Substantia nigra (tissue), 51 donors: ENCODE measurements at places on chromosomes 2 and 18.

- DNase-seq, result no peak
Observed at GRCh38 chr18:53191634-53192033, 851.6 kb downstream of the DCC start.

DNA sequence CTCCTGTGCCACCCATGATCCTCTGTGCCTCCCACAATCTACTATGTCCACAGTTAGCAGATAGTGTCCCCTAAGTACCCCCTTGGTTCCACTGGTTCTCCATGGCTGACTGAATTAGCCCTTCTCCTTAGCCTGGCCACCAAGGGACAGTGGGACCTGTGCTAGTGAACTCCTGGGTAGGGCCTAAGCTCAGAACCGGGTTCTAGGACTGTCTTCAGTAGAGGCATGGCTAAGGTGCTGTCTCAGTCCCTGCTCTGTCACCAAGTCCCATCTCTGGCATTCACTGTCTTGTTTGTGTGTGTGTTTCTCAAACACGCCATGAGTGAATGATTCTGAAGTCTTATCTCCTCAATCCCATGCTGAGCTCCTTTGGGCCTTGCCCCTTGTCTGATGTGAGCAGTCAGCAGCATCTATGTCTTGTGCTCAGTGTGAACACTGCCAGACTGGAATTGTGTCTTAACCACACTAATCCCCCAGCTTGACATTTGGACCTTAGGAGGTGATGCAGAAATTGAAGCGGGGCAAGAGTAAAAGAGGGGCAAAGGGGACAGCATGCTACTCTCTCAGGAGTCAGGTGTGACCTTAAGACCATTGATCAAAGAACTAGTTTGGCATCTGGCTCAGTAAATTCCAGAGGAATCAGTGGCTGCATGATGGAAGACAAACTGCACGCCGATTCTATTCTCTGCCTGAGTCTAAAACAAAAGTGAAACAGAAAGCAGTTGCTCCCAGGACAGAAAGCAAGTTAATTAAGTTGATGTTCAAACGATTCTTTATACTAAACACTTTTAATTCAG, 190.5 kb downstream of the ALPK2 start:
- no peak for DNase-seq

GRCh38 chr2:216464104-216464720, 34.4 kb upstream of the RPL37A start:
- DNase-seq, result no peak

DNA sequence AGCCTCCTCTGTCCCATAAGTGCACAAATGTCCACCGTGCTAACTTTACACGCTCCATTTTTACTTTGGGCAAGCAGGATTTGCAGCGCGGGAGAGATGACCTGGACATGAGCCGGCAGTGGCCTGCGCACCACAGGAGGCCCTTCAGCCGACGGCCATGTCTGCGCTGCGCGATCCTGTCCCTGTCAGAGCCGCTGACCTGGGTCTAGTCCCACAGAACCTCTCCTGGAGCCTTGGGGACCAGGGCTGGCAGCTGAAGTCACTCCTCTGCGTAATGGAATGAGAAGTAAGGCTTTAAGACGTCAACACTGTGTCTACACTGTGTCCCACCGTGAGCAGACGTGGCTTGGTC, 29.6 kb downstream of the ADI1 start:
- no peak for DNase-seq

DNA sequence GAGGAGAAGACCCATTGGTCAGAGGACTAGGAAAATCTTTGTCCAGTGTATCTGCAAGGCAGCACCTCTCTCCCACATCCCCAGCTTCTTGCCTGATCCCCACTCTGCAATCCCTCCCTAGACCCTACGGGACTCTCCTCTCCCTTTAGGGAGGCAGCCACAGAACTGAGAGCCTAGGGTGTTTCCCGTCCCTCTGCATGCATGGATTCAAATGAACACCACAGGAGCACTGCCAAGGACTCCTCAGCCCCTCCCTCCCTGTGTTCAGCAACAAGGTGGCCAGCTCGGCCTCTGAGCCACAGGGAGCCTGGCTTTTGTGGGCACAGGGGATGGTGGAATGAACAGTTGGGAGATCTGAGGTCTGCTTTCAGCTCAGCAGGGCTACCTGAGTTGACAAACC, 117.1 kb downstream of the TXNL1 start:
- no peak for DNase-seq

DNA sequence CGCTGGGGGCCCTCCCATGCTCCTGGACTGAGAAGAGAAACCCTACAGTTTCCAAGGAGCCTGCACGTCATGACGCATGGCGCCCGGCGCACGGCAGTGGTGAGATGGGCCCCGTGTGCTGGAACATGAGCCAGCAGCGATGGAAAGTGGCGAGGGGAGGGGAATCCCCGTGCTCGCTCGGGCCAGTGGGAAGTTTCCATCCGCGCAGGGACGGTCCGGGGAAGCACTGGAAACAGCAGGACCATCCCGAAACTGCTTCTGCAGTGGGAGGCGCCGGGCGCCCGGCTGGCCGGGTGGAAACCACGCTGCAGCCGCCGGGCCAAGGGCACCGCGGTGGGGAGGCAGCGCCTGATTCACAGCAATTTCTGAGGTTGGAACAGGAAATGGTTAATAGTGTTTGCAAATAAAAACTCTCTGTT, 4.9 kb upstream of the PDCD1 start:
- DNase-seq, result no peak

DNA sequence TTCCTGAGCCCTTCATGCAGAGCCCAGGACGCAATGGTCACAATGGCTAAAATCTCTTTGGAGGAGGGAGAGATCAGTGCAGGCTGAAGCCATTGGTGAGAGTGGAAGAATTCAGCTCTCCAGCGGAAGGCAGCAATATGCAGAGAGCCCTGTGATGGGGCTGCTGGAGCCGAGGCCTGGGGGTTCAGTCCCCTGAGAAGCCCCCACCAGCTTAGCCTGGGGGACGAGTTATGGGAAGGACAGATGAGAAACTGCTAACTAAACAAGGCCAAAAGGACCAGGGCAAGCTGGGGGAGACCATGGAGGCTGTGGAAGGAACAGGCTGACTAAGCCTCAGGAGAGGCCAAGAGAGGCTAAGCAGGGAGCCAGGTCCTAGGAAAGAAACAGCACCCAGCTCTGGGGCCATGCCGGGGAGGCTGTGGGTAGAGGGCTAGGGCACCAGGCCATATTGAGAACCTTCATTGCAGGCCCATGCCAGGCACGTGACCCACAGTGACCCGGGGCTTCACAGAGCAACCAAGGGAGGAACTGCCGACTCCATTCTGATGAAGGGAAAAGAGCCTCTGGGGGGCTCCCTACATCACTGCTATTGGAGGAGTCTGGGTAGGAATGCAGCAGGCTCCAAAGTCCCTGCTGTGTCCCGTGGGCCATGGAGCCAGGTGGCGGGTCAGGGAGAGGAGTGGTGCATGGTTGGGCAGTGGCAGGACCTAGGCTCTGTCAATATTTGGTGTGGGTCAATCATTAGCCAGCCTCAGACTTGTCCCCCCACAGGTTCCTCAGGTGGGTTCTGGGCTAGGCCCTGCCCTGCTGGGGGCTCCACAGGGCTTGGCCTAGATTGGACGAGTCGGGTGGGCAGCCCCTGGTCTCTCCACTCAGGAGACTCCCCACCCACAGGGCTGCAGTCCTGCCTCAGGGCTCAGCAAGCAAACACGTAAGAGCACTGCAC, 19.8 kb downstream of the PROC start:
- DNase-seq, result no peak

- DNase-seq, result no peak
Observed at GRCh38 chr2:10558281-10559030, 110.3 kb upstream of the ODC1 start.

- no peak for DNase-seq
Observed at GRCh38 chr2:222105046-222105445, 193.8 kb downstream of the PAX3 start.

DNA sequence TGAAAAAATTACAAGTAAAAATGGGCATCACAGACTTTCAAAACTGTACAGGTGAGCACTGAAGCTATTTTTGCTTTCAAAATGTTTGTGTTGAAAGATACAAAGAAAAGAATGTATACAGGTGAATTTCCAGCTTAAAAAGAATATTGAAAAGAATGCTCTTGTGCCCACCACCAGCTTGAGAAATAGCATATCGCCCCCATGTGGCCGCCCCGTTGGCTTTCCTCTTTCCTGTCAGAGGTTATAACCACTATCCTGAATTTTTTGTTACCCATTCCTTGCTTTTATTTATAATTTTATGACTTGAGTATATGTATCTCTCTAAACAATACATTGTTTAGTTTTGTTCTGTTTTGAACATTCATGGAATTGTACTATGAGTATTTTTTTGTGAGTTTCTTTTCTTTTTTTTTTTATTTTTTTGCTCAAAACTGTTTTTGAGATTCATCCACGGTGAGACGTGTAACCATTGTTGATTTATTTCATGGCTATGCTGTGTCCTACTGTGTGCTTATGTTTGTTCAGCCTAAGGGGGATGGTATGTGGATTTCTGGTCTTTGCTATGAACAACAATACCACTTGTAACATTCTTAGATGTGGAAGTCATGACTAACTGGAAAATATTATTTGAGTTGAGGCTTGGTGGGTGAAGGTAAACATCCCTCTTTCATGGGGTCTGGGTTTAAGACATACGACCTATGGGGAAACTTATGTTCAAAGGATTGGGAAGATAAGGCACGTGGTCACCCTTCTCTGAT, 11.6 kb downstream of the TRPM8 start:
- DNase-seq, result no peak

GRCh38 chr2:1718339-1719220, 25.7 kb downstream of the PXDN start:
- no peak for DNase-seq

DNA sequence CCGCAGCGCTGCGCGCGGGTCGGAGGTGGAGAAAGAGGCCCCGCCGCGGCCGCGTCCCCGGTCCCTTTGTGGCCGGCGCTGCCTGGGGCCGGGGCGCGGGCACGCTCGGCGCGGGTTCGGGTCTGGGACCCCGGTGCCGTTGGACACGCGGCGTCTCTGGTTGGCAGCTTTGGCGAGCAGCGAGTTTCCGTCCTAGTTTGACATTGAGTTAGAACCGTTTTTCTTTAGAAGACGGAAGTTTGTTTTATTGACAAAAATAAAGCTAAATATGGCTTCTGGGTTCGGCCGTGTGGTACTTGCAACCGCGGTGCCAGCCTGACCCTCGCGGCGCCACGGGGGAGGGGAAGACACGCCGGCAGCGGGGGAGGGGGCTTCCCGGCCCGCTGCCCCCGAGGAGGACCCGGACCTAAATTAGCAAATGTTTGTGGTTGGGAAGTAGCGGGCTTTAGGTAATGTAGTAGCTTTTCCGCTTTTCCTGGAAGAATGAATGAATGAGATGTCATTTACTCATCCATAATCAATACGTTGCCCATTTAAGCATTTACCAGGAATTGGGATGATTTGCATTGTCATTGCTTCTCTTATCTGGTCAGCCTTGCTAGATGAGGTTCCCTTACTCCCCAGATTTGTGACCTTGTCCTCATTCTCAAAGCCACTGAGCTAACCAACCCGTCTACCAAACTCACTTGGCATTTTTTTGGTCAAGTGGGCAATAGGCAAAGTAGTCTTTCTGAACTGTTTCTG, 530 bp downstream of the GALNT1 start:
- DNase-seq, result no peak

- DNase-seq, result no peak
Observed at GRCh38 chr2:160838691-160839090, 321.5 kb upstream of the TANK start.

GRCh38 chr2:138503652-138504051, 2.1 kb downstream of the SPOPL start:
- DNase-seq, result no peak

- no peak for DNase-seq
Observed at GRCh38 chr2:219490186-219490585, 8.5 kb upstream of the GMPPA start.

DNA sequence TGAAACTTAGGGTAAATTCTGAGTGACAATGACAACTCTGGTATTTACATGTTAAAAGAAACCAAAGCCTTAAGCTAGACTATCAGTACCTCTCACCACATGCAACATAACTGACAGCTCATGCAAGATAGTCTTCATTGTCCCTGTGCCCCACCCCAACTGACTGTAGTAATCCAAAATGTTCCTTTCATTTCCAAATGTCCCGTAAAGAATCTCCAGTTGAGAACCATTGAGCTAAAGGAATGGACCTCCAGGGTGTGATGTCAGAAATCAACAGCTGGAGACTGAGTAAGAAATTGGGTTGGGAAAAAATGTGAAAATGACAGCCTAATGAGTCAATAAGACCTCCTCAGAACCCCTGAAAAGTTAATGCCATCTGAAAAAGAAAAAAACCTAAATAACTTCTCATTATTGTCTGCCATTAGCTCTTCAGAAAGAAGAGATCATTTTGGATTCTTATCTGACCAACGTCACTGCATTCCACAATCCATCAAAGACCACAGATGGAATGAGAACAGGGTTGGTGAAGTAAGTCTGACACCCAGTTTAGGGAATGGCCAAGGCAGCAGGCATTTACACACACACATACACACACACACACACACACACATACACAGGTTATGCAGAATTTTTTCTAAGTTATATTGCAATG, 51.7 kb upstream of the ACVR2A start:
- DNase-seq, result no peak

DNA sequence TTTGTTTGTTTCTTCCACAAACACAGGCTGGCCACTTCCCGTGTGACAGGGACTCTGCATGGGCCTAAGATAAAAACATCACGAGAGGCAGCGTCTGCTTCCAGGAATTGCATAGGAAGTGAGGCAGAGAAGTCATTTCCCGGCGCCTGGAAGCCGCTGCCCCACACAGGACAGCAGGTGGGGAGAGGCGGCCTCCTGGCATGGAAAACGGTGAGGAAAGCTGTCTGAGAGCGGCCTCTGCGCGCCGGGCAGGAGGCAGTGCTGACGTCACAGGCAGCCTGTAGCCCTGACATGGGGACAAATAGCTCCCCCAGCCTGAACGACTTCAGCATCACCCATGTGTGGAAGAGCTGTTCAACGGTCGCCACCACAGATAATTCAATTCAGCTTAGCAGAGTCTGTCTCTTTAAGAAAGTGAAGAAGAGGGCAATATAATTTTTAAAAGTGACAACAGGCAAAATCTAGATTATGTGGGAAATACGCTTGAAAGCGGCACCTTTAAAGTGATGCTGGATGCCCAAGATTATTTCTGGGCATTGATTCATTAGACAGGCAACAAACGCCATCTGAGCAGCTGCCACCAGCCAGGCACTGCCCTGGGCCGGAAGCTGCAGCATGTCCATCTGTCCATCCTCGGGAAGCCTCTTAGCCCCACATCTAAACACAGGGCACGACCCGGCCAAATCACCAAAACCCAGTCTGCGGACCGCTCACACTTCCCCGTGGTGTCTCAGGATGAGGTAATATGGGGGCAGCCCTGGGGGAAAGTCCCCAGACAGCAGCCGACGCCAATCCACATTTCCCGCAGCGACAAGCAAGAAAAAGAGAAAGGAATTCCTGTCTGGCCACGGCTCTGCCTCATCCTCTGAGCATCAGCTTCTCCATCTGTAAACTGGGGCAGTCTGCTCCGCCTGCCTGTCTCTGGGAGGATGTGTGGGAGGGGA, 138.9 kb downstream of the PXDN start:
- no peak for DNase-seq
